ENCODE measurements at places on chromosomes 2 and 18. TPM values are rescaled to one million over a fixed set of nuclear protein-coding genes. Genes with fewer than 3 reads are reported as not detected.

DNA sequence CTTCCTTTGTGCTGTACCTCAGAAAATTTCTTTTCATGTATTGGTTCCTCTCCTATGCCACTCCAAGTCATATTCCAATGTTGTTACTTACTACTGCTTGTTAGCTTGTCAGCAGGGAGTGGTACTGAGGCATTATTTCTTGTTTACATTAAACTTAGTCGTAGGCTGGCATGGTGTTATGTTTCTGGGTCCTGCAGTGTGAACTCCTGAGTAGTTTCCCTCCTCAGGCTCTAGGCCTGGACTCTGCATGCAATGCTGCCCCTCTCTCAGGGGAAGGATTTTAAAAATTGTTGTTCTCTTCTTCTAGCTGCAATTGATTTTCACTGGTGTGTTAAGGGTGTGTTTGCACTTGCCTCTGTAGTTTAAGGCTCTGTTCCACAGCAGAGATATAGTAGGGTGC is 671.6 kb downstream of the PLCL1 start:
- no peak for DNase-seq

- no peak for DNase-seq
These were observed 465.2 kb downstream of the ERBB4 start for GRCh38 chr2:212073360-212073759.

DNA sequence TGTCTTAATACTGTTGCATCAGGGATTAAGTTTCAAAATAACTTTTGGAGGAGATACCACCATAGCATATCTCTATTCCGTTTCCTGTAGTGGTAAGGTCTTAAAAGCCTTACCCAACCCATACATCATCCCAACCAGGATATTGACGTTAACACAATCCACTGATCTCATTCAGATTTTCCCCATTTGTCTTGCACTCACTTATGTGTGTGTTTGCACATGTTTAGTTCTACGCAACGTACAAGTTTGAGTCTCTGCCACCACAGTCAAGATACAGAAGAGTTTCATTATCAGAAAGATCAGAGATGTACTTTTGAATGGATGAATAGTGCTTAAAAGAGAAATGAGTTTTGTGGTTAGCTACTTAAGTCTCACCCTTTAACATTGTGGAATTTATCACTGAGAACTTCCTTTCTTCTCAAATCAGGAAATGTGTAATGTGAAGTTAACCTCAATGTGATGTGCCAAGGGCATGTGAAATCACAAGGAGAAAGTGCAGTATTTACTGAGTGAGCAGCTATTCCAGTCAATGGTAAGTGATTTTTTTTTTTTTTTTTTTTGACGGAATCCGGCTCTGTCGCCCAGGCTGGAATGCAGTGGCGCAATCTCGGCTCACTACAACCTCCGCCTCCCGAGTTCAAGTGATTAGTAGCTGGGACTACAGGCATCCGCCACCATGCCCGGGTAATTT is 69.2 kb upstream of the EPHA4 start:
- no peak for DNase-seq

- no peak for DNase-seq
These were observed 92.6 kb downstream of the UPP2 start for GRCh38 chr2:158194229-158194628.

GRCh38 chr2:63301481-63301880 is 250.9 kb downstream of the OTX1 start:
- DNase-seq: no peak

DNA sequence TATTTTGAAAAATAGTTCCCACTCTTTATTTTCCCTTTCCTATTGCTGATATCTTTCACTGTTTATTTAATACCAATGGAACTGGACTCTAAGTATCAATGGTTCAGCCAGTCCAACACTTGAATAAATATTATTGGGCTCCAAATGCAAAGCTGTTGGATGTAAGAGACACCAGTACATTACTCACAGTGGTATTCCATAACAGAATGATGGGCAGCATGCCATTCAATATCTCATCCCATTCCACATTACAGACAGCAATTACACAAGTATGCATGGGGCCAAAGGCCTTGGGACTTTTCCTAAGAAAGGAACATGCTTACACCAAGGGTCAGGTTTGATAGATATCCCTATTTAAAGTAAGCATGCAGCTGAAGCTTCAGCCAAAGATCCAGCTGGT is 231.9 kb downstream of the RND3 start:
- no peak for DNase-seq

DNA sequence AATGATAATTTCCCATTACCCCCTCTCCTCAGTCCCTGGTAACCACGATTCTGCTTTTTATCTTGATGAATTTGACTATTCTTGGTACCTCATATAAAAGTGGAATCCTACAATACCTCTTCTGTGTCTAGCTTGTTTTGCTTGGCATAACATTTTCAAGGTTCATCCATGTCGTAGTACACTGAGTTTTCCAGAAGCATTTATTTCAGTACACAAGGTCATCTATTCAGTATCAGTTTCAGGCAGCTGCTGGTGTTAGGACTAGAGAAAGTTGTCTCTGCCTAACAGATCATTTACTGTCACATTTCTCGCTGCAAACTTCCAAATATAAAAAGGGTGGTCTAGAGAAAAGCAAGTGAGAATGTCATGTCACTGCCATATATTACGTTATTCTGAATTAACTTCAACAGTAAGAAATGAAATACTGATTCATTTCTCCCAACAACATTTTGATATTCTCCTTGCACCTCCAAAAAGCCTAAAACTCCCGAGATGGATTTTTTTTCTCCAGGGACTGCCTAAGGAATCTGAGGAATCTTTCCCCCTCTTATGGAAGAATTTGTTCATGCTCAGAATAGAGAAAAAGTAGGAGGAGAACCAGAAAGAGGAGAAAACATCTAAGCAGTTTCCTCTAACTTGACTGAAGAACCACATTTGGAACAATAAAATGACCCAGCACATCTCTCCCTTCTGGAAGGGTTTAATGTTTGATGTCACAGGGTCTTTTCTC is 36.0 kb downstream of the CDK15 start:
- DNase-seq: no peak

- no peak for DNase-seq
These were observed 28.8 kb downstream of the SETBP1 start for GRCh38 chr18:44709307-44710126.

DNA sequence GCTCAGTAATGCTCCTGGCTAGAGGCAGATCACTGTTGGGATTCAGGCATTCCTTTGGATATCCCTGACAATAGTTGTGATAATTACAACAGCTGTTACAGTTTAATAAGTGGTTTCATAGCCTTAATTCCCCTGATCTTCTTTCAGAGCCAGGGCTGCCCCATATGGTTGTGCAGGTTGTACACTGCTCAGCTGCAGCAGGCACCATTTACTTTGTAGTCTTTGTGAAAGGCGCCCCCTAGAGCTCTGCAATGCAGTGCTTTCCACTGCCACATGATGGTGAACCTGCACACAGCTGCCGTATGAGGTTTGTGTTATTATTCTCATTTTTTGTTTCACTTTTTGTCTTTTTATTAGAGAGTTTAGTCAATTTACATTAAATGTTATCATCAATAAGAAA is 239.1 kb downstream of the KCNS3 start:
- DNase-seq: no peak

DNA sequence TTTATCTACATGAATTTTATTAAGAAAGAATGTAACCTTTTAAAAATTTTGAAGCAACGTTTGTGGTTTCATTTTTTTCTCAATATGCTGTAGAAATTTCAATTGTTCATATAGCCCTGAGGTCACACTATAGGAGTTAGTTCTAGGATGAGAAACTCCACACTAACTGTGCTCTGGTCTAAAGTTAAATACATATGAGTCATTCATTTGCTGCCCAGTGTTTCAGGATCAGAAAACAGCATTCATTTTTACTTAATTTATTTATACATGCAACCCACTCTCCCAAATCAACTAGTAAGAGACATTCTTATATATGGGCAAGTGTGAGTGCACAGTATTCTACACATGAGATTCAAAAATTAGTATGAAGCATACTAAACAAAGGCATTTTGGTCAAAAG is 137.9 kb downstream of the DOCK10 start:
- no peak for DNase-seq

RPL37A gene
- total RNA-seq: 2,015 TPM

RBKS gene
- total RNA-seq: 0.49 TPM

FZD7 gene
- total RNA-seq: 63.1 TPM
